H9 (cell line): ENCODE measurements at places on chromosomes 1 and 21.
A peak's percentile ranks its signal among the peaks of the same experiment; 100 is the strongest.

DNA sequence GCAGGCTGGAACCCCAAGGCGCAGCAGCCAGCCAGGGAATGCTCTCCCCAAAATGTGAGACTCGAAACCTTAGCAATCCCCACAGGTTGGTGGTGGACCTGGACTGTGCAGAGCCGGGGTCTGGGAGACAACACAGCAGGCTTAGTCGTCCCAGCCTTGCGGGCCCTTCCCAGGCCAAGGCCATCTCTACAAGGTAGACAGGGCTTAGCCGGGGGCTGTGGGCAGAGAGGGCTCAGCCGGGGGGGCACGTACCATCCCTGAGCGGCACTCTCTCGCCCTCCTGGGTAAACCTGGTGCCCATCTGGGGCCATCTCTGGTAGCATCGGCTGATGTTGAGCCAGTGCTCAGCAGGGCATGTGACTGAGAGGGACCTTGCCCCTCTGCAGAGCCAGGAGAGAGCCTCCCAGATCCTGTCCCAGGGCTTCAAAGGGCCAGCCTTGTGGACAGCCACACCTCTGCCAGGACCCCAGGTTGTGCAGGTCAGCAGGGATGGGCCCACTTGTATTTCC, 2.2 kb upstream of the ACTRT2 start:
- H3K27ac ChIP-seq, result no peak overlapping the region
- H3K36me3 ChIP-seq, result peaks cover 21% of the 10 kb centered on the region
- no peak overlapping the region for H3K4me3 ChIP-seq
- DNase-seq, result no peak
- no peaks in the 10 kb centered on the region for H3K27me3 ChIP-seq

DNA sequence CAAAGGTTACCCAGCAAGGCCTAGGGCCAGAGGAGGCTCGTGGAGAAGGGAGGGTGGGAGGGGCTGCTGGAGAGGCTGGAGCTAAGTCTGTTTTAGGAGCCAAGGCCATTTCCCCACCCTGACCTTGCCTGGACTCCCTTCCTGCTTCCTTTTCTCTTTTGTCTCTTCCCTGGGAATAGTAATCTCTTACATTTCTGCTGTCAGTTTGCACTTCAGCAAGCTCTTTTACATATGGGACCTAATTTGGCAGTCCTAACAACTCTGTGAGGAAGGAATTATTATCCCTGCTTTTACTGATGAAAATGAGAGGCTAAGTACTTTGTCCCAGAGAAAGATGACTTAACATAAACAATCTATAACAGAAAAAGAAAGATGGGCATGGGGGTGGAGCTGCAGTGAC, 13.8 kb downstream of the OPTC start:
- H3K27me3 ChIP-seq, result peaks cover 4% of the 10 kb centered on the region; the same call in 1 of the 2 replicates
- DNase-seq, result no peak
- no peak overlapping the region for H3K27ac ChIP-seq
- H3K4me3 ChIP-seq, result no peak overlapping the region

GRCh38 chr1:170568197-170568596, 36.2 kb downstream of the GORAB start:
- H3K36me3 ChIP-seq, result peaks cover 12% of the 10 kb centered on the region
- DNase-seq, result no peak
- no peak overlapping the region for H3K4me3 ChIP-seq
- H3K4me1 ChIP-seq, result peaks cover 8% of the 10 kb centered on the region; the same call in 1 of the 2 replicates

- DNase-seq, result no peak
- no peaks in the 10 kb centered on the region; the same call in 1 of the 2 replicates for H3K4me1 ChIP-seq
- H3K4me3 ChIP-seq, result no peak overlapping the region
- H3K36me3 ChIP-seq, result peaks cover 26% of the 10 kb centered on the region
- no peak overlapping the region for H3K27ac ChIP-seq
- H3K27me3 ChIP-seq, result no peaks in the 10 kb centered on the region
These were observed 55.9 kb downstream of the TOR3A start for GRCh38 chr1:179137617-179138255.

DNA sequence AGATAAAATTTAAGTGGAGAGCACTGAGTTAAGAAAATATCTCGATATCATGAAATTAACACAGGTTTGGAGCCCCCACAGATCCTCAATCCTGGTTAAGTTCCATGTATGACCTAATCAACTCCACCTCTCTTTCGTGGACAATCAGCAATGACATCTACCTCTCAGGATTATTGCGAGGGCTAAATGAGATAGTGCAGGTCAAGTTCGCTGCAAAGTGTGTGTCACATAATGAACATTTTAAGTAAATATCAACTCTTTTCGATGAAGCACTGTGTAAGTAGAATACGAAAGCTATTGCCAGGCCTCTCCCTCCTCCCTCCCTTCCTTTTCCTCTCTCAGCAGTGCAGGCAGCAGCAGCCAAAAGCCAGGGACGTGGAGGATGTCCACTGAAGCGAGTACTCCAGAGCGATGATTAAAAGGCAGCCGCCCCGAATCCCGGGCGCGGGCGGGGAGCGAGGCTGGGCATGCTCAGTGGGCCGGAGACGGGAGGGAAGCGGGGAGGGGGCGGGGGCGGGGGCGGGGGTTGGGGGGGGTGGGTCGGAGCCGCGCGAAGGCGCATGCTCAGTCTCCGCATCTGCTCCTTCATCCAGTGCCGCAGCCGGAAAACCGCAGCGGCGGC, at the start of gene CAMSAP2:
Gene CAMSAP2, plus strand, starts transcription at position 567 of the 622 bp plus-strand sequence. CDS start 935 bp downstream, outside the sequence.
- DNase-seq, result peak; percentile 93
- peak within 1 kb of the TSS; percentile 100 for H3K4me3 ChIP-seq
- H3K27ac ChIP-seq, result no peak within 1 kb of the TSS
- no peaks in the 10 kb centered on the region for H3K27me3 ChIP-seq
- peaks cover 3% of the 10 kb centered on the region; the same call in 1 of the 2 replicates for H3K36me3 ChIP-seq

GRCh38 chr1:44587796-44588460, 86.4 kb downstream of the TMEM53 start:
- H3K4me1 ChIP-seq, result peaks cover 5% of the 10 kb centered on the region; the same call in 1 of the 2 replicates

- no peaks in the 10 kb centered on the region; the same call in 1 of the 2 replicates for H3K27me3 ChIP-seq
- H3K4me3 ChIP-seq, result no peak overlapping the region
- no peak for DNase-seq
- H3K4me1 ChIP-seq, result no peaks in the 10 kb centered on the region
- H3K27ac ChIP-seq, result no peak overlapping the region
- H3K36me3 ChIP-seq, result peaks cover 3% of the 10 kb centered on the region; the same call in 1 of the 2 replicates
These were observed 2.9 kb upstream of the OBSCN start for GRCh38 chr1:228204958-228205357.

- H3K4me1 ChIP-seq, result peaks cover 16% of the 10 kb centered on the region; the same call in 1 of the 2 replicates
- H3K4me3 ChIP-seq, result peak overlapping the region; percentile 29; the same call in 1 of the 2 replicates
- no peaks in the 10 kb centered on the region for H3K27me3 ChIP-seq
- H3K27ac ChIP-seq, result no peak overlapping the region
- DNase-seq, result no peak
- no peaks in the 10 kb centered on the region for H3K36me3 ChIP-seq
These were observed 85.7 kb downstream of the ITPKB start for GRCh38 chr1:226653311-226653921.

- no peaks in the 10 kb centered on the region for H3K36me3 ChIP-seq
- H3K4me1 ChIP-seq, result no peaks in the 10 kb centered on the region
- no peak for DNase-seq
- no peak overlapping the region for H3K4me3 ChIP-seq
These were observed 59.2 kb upstream of the SSX2IP start for GRCh38 chr1:84749427-84749826.

- H3K4me3 ChIP-seq, result no peak overlapping the region
- H3K27ac ChIP-seq, result no peak overlapping the region
- no peak for DNase-seq
These were observed 44.7 kb downstream of the EIF2B3 start for GRCh38 chr1:44941424-44942324.

- no peaks in the 10 kb centered on the region for H3K36me3 ChIP-seq
- peak; percentile 80 for DNase-seq
- H3K27me3 ChIP-seq, result peaks cover 18% of the 10 kb centered on the region; the same call in 1 of the 2 replicates
- peak within 1 kb of the TSS; percentile 77 for H3K4me3 ChIP-seq
- no peaks in the 10 kb centered on the region for H3K4me1 ChIP-seq
These were observed at the start of gene NGF for GRCh38 chr1:115337633-115338456. Gene NGF, minus strand, starts transcription at chr1:115338249. Its CDS starts 51,454 bp downstream, at chr1:115286795.

DNA sequence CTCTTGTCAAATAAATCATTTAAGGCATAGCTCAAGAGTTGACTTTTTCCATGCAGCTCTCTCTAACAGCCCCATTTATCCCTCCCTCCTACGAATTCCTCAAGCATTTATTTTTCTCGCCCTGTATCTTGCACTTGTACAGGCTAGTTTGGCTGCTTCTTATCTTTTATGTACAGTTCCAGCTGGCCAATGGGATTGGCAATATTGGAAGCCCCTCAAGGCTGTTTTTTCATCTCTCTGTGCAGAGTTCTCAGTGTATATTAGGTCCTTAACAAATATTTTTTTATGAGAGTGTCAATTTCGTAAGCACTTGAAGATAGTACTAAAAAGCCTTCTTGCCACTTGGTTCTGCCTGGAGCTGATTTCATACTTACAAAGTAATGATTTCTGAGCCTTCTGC, 356.0 kb downstream of the ST6GALNAC3 start:
- H3K27me3 ChIP-seq, result no peaks in the 10 kb centered on the region
- H3K27ac ChIP-seq, result no peak overlapping the region
- H3K36me3 ChIP-seq, result no peaks in the 10 kb centered on the region
- no peak overlapping the region for H3K4me3 ChIP-seq

DNA sequence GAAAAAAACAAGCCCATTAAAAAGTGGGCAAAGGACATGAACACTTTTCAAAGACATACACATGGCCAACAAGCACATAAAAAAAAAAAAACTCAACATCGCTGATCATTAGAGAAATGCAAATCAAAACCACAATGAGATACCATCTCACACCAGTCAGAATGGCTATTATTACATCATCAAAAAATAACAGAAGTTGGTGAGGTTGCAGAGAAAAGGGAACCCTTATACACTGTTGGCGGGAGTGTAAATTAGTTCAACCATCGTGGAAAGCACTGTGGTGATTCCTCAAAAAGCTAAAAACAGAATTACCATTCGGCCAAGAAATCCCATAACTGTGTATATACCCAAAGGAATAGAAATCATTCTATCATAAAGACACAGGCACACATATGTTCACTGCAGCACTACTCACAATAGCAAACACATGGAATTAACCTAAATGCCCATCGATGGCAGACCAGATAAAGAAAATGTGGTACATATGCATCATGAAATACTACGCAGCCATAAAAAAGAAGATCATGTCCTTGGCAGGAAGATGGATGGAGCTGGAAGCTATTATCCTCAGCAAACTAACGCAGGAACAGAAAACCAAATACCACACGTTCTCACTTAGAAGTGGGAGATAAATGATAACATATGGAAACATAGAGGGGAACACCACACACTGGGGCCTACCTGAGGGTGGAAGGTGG, 70.1 kb downstream of the INTS7 start:
- DNase-seq, result no peak
- no peaks in the 10 kb centered on the region for H3K27me3 ChIP-seq
- H3K27ac ChIP-seq, result no peak overlapping the region
- no peak overlapping the region for H3K4me3 ChIP-seq

- no peak for DNase-seq
- H3K4me1 ChIP-seq, result no peaks in the 10 kb centered on the region
- H3K27ac ChIP-seq, result no peak overlapping the region
- no peak overlapping the region for H3K4me3 ChIP-seq
- H3K27me3 ChIP-seq, result no peaks in the 10 kb centered on the region
- no peaks in the 10 kb centered on the region for H3K36me3 ChIP-seq
These were observed 106.6 kb upstream of the PLXNA2 start for GRCh38 chr1:208350815-208351214.

DNA sequence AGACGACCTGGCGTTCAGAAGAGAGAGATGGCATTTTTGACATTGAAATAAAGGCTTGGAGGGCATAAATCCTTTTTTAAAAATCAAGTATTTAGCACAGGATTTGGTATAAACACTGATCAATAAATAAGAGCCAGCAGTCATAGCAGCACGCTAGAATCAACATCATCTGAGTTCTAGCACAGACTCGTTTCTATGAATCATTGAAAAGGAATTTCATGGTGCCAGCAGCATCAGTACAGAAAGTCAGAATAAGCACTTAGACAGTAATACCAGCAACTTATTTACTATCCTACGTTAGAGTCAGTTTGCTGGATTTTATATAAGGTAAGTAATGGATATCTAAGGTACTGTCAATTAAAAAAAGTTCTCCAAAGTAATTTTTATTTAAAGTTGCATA, 119.3 kb downstream of the HLCS start:
- H3K4me1 ChIP-seq, result no peaks in the 10 kb centered on the region
- no peak overlapping the region for H3K27ac ChIP-seq
- no peaks in the 10 kb centered on the region for H3K27me3 ChIP-seq

DNA sequence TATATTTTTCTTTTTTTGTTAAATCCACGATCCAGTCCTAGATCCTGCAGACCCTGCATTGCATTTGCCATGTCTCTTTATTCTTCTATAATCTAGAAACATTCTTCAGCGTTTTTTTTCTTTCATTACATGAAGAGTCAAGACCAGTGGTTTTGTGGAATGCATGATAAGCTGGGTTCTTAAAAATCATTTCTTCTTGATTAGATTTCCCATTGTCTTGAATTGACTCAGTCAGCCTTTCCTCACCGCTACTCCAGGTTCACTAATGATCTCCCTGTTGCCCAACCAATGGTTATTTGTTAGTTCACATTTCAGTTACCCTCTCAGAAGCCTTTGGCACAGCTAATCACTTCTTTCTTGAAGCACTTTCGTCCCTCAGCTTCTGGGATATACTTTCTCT, 25.2 kb downstream of the CHD1L start:
- no peak for DNase-seq
- H3K27ac ChIP-seq, result no peak overlapping the region
- H3K27me3 ChIP-seq, result no peaks in the 10 kb centered on the region
- H3K4me1 ChIP-seq, result no peaks in the 10 kb centered on the region

DNA sequence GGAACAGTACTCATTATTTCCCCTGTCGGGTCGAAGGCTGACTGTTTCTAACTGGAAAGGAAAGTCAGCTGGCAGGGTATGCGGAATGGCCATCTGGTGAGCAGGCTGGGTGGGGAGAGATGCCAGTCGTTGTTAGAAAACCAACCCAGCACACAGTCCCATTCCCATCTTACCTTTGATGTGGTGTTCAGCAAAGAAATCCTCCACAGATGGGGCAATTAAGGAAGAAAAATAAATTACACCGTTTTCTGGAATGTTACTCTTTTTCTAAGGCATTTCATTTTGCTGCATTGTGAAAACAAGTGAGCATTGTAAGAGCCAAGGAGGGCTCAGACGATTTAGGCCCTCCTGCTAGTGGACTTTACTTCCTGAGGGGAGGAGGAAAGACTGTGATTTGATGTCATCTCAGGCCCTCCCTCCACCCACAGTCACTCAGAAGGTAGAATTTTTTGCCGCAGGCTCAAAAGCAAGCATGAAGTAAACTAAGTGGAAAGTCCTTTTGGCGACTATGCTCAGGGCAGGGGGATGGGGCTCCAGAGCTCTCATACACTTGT, at the start of gene SLC16A4:
Gene SLC16A4, minus strand, starts transcription at position 335 of the 554 bp plus-strand sequence. CDS start 1,703 bp downstream, outside the sequence.
- H3K4me3 ChIP-seq, result no peak within 1 kb of the TSS
- H3K27ac ChIP-seq, result no peak within 1 kb of the TSS
- peaks cover 4% of the 10 kb centered on the region; the same call in 1 of the 2 replicates for H3K36me3 ChIP-seq
- H3K4me1 ChIP-seq, result no peaks in the 10 kb centered on the region
- no peaks in the 10 kb centered on the region for H3K27me3 ChIP-seq
- peak; percentile 31 for DNase-seq

- H3K27me3 ChIP-seq, result no peaks in the 10 kb centered on the region
- H3K4me3 ChIP-seq, result no peak overlapping the region
- no peaks in the 10 kb centered on the region for H3K4me1 ChIP-seq
- H3K36me3 ChIP-seq, result no peaks in the 10 kb centered on the region
- H3K27ac ChIP-seq, result no peak overlapping the region
These were observed 277.6 kb upstream of the NCAM2 start for GRCh38 chr21:20720623-20721022.

GRCh38 chr1:75614399-75614756, 3.5 kb upstream of the SLC44A5 start:
- peak overlapping the region; percentile 83 for H3K4me3 ChIP-seq
- H3K4me1 ChIP-seq, result no peaks in the 10 kb centered on the region
- DNase-seq, result no peak
- no peak overlapping the region for H3K27ac ChIP-seq
- peaks cover 3% of the 10 kb centered on the region; the same call in 1 of the 2 replicates for H3K27me3 ChIP-seq
